T-helper 1 cell (primary cell): ENCODE measurements at places on chromosomes 13 and 19.

GRCh38 chr19:49403404-49404187 is 15.5 kb downstream of the KASH5 start:
- DNase-seq: no peak

- no peak for DNase-seq
Observed at GRCh38 chr13:52949742-52950141, 78.9 kb upstream of the OLFM4 start.

DNA sequence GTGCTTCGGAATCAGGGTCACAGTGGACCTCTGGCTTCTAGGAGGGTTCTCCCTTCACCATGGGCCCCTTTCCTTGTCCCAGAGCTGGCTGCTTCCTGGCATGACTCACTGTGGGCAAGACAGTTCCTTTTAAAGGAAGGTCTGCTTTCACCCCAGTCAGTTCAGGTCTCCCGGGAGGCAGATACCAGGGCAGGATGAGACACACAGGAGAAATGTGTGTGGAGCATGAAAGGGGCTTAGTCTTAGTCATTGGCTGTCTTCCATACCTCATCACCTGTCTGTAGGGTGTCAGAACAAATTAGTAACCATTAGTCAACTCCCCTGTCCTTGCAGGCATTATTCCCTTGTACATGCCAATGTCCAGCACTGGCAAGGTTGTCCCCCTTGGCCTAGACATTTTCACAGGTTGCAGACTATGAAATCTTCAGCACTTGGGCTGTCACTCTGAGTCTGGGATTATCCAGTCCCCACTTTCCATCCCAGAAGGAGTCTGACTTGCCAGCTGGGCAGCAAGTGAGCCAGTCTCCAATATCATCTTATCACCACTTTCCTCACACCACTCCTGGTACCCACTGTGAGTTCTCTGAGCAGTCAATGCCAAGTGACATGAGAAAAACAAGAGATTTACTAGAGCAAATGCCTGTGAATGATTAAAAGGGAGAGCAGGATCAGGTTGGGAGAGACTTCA is 76.8 kb upstream of the MEDAG start:
- no peak for DNase-seq

- DNase-seq: no peak
Observed at GRCh38 chr19:14407605-14408484, 11.3 kb downstream of the DDX39A start.

- no peak for DNase-seq
Observed at GRCh38 chr19:47129579-47129978, 1.1 kb upstream of the SAE1 start.
